ENCODE measurements at places on chromosomes 6 and 20. TPM values are rescaled to one million over a fixed set of nuclear protein-coding genes. Genes with fewer than 3 reads are reported as not detected.

The PRR18 gene
- total RNA-seq, result not detected

The GRIK2 gene
- total RNA-seq, result not detected

The HLA-DQA2 gene
- total RNA-seq, result 1.2 TPM

The GNRH2 gene
- 2.1 TPM for total RNA-seq

The GTF2H4 gene
- 49.5 TPM for total RNA-seq

The SERAC1 gene
- total RNA-seq, result 7.9 TPM

The PDE7B gene
- total RNA-seq, result not detected

The GPANK1 gene
- 40.9 TPM for total RNA-seq
